ENCODE measurements at places on chromosomes 6 and 20. TPM values are rescaled to one million over a fixed set of nuclear protein-coding genes. Genes with fewer than 3 reads are reported as not detected.

GRCh38 chr6:18585032-18585573 is 198.0 kb downstream of the RNF144B start:
- DNase-seq, result no peak

- no peak for DNase-seq
Measured at GRCh38 chr6:56401477-56402070, 154.2 kb upstream of the COL21A1 start.

DNA sequence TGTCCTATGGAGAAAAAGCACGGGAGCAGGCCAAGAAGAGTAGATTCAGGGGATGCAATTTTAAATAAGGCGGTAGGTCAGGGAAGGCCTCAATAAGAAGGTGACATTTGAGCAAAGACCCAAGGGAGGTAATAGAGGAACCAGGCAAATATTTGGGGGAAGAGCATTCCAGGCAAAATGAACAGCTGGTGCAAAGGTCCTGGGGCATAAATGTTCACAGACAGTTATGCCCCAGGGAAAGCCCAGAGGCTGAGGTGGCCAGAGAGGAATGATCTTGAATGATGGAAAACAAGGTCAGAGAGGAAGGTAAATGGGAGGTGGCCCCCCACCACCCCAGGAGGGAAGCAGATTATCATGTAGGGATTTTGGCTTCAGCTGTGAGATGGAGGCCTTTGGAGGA is 47.4 kb upstream of the SIRPA start:
- no peak for DNase-seq

GRCh38 chr6:44851176-44851575 is 463.7 kb downstream of the CDC5L start:
- DNase-seq, result no peak

Gene CST7
- polyA plus RNA-seq, result 2,262 TPM

Gene ID1
- polyA plus RNA-seq, result 1.9 TPM

Gene MMP24
- 0.17 TPM for polyA plus RNA-seq

Gene CST11
- polyA plus RNA-seq, result not detected

Gene ATP9A
- 0.82 TPM for polyA plus RNA-seq

Gene TP53RK
- 18.4 TPM for polyA plus RNA-seq

Gene PPP1R3G
- polyA plus RNA-seq, result not detected

Data from immature natural killer cell (primary cell).